Dermis lymphatic vessel endothelial cell (primary cell): ENCODE measurements at places on chromosomes 5 and 9. TPM values are rescaled to one million over a fixed set of nuclear protein-coding genes. Genes with fewer than 3 reads are reported as not detected.

Gene ENTPD8
- 0.17 and 0.33 TPM in 2 replicates for total RNA-seq

Gene RPP25L
- 16.1 and 18.5 TPM in 2 replicates for total RNA-seq

Gene PAEP
- not detected in 2 replicates for total RNA-seq

Gene GARNL3
- total RNA-seq, result 1.3 and 3.0 TPM in 2 replicates

Gene PCDHAC1
- 0.09 and 0.11 TPM in 2 replicates for total RNA-seq

Gene FOXD4
- total RNA-seq, result 0.11 and 0.17 TPM in 2 replicates

Gene SH2D3C
- total RNA-seq, result 51.5 and 72.8 TPM in 2 replicates

Gene ADRA1B
- 0.11 TPM in 1 of 2 replicates, not detected in the other for total RNA-seq

Gene PLCXD3
- 0.17 TPM in 1 of 2 replicates, not detected in the other for total RNA-seq

Gene PRRX2
- total RNA-seq, result 0.17 and 0.33 TPM in 2 replicates

Gene PPP1R26
- total RNA-seq, result 9.1 and 10.0 TPM in 2 replicates

Gene ST8SIA4
- total RNA-seq, result 6.9 and 9.4 TPM in 2 replicates

Gene GABRP
- total RNA-seq, result 0.86 and 0.98 TPM in 2 replicates

Gene TNFSF15
- 0.26 and 0.76 TPM in 2 replicates for total RNA-seq

Gene SLC36A3
- total RNA-seq, result not detected in 2 replicates

Gene NIPAL4
- not detected in 2 replicates for total RNA-seq

Gene ZNF618
- 6.7 and 7.8 TPM in 2 replicates for total RNA-seq

Gene MGAT4B
- total RNA-seq, result 113 and 120 TPM in 2 replicates

Gene ERMP1
- 12.4 and 19.5 TPM in 2 replicates for total RNA-seq

Gene PRUNE2
- total RNA-seq, result 14.1 and 19.4 TPM in 2 replicates

Gene IFNK
- total RNA-seq, result not detected in 2 replicates

Gene HSD17B4
- total RNA-seq, result 144 and 169 TPM in 2 replicates

Gene GADD45G
- 0.09 and 0.11 TPM in 2 replicates for total RNA-seq

Gene DIPK1B
- 53.4 and 56.1 TPM in 2 replicates for total RNA-seq

Gene NKD2
- total RNA-seq, result under 0.01 and 0.11 TPM in 2 replicates

Gene GLDC
- total RNA-seq, result 0.87 and 4.3 TPM in 2 replicates

Gene MARCHF3
- 109 and 117 TPM in 2 replicates for total RNA-seq

Gene NEURL1B
- total RNA-seq, result 0.09 and 0.11 TPM in 2 replicates

Gene PRSS3
- 1.1 and 2.1 TPM in 2 replicates for total RNA-seq

Gene WHRN
- total RNA-seq, result 0.22 and 0.34 TPM in 2 replicates

Gene DBH
- not detected in 2 replicates for total RNA-seq

Gene SHROOM1
- 2.1 and 2.4 TPM in 2 replicates for total RNA-seq

Gene BTNL3
- total RNA-seq, result under 0.01 TPM in 2 replicates

Gene CDH12
- not detected in 2 replicates for total RNA-seq

Gene ADAMTSL2
- total RNA-seq, result 0.09 and 0.11 TPM in 2 replicates

Gene PCA3
- total RNA-seq, result 0.11 and 0.17 TPM in 2 replicates

Gene PCDHGA2
- 0.86 and 1.1 TPM in 2 replicates for total RNA-seq

Gene NUTM2G
- not detected in 2 replicates for total RNA-seq

Gene WASHC1
- 5.8 and 6.9 TPM in 2 replicates for total RNA-seq

Gene ORM2
- not detected in 2 replicates for total RNA-seq
